Effector memory CD8-positive, alpha-beta T cell (primary cell): ENCODE measurements at places on chromosomes 1 and 21.

GRCh38 chr1:205870236-205870635 lies 20.3 kb upstream of the PM20D1 start:
- DNase-seq, result no peak

DNA sequence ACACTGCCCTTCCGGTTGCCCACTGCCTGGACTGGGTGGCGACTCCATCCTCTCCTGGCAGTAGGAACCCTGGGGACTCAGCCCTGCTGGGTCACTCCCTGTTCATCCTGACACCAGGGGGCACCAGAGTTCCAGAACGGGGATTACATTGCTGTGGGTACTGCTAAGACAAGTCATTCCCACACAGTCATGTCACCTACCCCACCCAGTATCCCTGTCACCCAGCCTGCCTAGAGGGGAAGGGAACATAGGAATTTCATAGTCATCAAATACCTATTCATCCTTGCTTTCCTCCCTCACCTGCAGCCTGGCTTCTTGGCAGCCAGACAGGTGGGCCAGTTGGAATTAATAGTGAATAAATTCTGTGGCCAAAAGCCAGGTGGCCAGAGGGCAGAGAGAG lies 9.8 kb upstream of the SFN start:
- DNase-seq, result peak; percentile 71

GRCh38 chr1:116095027-116095426 lies 16.2 kb upstream of the MAB21L3 start:
- DNase-seq, result no peak

GRCh38 chr1:78275906-78276685 lies 214.7 kb upstream of the PTGFR start:
- DNase-seq, result no peak

GRCh38 chr1:3904006-3904842 lies 4.2 kb upstream of the C1orf174 start:
- no peak for DNase-seq

DNA sequence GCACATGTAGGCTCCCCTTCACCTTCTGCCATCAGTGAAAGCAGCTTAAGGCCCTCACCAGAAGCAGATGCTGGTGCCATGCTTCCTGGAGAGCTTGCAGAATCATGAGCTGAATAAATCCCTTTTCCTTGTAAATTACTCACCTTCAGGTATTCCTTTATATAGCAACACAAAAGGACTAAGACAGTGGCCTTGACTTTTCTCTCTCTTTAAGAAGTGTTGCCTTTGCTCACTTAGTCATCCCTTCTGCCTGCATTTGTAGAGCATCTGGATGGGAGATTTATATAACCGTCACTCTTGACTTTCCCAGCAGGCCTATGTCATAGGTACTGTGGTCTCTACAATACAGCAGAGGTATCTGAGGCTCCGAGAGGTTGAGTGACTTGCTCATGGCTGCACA lies 3.7 kb downstream of the PCSK9 start:
- no peak for DNase-seq

- DNase-seq, result no peak
Measured at GRCh38 chr1:23799570-23800399, 769 bp downstream of the GALE start.

DNA sequence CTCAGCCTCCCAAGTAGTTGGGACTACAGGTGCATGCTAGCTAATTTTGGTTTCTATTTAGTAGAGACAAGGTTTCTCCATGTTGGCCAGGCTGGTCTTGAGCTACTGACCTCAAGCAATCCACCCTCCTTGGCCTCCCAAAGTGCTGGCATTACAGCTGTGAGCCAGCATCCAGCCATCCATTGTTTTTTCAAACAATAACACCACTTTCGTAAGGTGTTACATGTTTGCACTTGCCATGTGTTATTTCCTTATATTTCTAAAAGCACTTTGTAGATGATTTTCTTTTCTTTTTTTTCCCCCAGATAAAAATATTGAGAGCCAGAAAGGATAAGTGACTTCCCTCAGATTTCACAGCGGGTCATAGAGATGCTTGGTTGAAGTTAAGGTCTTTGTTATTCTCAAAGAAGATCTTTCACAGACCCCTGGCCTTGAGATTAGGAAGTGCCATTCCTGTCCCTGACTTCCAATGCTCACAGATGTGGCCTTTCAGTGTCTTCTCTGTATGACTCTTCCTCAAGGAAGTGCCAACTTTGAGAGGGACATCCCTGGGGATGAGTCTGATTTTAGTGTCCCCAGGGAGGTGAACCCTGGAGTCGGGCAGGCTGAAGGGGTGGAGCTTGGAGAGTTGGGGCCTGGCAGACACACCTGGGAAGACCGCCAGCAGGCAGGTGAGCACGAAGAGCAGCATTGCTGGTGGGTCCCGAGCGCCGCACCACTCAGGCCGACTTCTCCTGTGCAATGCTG lies 6.3 kb downstream of the PIGR start:
- DNase-seq, result no peak

DNA sequence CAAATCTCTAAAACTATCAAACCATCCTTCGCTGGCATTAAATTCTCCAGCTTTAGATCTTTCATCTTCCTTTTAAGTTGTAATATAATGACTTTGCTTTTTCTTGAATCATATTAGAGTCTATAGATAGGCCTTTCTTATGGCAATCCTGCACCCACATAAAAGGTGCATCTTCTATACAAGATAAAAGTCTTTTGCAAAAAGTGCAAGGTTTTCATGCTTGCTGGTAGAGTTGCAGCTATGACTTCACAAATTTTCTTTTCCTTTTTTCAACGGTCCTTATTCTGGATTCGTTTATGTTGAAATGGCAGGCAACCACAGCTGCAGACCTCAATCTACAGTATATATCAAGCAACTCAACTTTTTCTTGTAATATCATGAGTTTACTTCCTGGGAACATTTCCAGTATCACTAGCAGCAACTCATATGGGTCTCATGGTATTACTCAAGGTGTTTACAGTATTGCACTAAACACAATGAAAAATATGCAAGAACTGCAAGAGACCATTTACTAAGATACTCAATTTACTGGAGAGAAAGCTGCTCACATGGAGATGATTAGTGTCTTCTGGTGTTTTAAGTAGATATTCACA lies 22.1 kb downstream of the OMA1 start:
- DNase-seq, result no peak

GRCh38 chr1:27678747-27679146 lies 6.8 kb upstream of the IFI6 start:
- DNase-seq, result no peak

- peak; percentile 27 for DNase-seq
Measured at GRCh38 chr1:145690587-145691558, 16.3 kb downstream of the PDZK1 start.

DNA sequence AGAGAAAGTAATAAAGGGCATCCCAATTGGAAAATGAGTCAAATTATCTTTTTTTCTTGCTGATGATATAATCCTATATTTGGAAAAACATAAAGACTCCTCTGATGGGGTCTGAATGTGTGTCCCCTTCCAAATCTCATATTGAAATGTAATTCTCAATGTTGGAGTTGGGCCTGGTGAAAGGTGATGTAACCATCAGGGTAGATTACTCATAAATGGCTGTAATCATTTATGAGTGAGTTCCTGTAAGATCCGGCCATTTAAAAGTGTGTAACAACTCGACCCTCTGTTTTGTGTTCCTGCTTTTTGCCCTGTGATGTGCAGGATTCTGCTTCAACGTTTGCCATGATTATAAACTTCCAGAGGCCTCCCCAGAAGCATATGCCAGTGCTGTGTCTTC lies 44.3 kb upstream of the MAP1LC3C start:
- no peak for DNase-seq

GRCh38 chr1:71834601-71835441 lies 447.5 kb downstream of the NEGR1 start:
- DNase-seq, result no peak

GRCh38 chr1:34806396-34806795 lies 13.6 kb downstream of the GJA4 start:
- DNase-seq, result no peak

DNA sequence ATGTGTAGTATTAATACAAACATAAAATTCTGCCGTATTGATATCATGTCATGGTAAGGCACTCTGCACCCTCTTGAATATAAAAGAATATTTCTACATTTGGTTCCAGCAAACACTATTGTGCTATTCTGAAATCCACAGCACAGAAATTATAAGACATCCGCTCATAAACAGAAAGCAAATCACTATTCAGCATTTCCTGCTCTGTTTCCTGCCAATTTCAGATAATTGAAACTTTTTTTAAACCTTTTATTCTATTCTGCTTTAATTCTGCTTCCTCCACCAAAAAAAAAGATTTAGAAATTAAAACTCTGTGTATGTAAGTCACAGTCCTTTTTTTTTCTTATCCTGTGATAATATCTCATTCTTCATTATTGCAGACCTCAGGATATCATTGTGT lies 39.6 kb upstream of the PLEKHO1 start:
- DNase-seq, result no peak

- DNase-seq, result no peak
Measured at GRCh38 chr1:65177457-65177856, 29.5 kb downstream of the AK4 start.

DNA sequence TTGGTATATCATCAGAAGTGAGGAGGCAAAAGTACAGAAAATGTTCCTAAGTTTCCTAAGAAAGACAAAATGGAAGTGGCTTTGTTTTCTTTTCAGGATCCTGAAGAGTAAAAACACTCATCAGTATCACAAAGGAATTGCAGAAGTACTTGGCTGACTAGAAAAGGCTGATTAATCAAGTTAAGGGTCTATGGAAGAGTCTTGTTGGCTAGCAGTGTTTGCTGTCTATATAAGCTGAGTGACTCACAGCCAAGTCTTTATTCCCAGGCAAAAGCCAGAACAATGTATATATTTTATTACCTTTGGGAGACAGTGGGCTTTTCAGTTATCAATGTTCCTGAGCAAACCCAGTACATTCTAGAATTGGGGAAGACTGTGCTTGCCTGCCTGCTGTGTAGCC lies 777.0 kb downstream of the PLA2G4A start:
- no peak for DNase-seq

GRCh38 chr1:100145116-100145515 lies 12.2 kb downstream of the TRMT13 start:
- no peak for DNase-seq

- no peak for DNase-seq
Measured at GRCh38 chr1:110242062-110242461, 31.9 kb downstream of the KCNC4 start.

- no peak for DNase-seq
Measured at GRCh38 chr1:43890815-43891214, 42.8 kb upstream of the ARTN start.

DNA sequence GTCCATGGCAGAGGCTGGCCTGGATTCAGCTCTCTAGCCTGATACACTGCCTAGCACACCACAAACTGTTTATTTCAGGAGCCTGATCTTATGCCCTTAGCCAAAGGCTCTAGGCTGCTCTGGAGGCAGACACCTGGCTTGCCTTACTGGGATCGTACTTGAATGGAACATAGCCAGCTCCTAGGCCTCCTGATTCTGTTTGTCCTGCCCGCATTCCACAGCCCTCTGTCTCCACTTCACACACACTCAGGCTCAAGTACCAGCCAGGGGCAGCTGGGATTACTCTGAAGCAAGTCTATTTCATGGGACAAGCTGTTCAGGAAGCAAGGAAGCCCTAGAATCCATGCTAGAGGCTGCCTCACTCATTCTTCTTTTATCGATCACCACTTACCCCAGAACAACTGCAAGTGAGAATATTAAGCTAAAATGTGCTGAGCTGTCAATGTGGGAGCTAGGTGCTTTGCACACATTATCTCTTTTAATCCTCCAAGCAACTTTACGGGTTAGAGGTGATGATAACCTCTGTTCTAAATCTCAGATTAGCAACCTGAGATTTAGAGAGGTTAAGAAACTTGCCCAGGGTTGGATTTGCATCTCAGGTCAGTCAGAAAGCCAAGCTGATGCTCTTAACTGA lies 31.1 kb upstream of the CYP4B1 start:
- DNase-seq, result no peak

DNA sequence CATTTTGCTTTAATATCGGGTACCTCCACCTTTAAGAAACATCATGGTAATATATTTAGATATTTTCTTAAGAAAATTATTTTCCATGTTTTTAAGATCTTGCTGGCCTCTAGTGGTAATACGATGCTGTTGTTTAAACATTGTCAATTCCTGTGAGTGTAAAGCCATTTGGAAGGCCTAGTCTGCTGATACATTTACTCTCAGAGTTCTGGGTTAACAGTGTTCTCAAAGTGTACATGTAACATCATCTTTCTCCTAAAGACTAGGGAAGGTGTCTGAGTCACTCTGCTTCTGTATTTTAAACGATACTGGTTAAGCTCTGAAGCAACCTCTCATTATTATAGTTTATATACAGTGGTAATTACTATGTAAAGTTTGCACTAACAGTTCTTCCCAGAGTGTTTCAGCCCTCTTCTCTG lies 189.1 kb downstream of the RASAL2 start:
- DNase-seq, result no peak

GRCh38 chr1:86388777-86389176 lies 7.3 kb downstream of the ODF2L start:
- DNase-seq, result no peak

- DNase-seq, result no peak
Measured at GRCh38 chr1:160720356-160721085, 8.9 kb upstream of the CD48 start.

GRCh38 chr1:71350805-71351204 lies 270.0 kb upstream of the ZRANB2 start:
- DNase-seq, result no peak

GRCh38 chr1:117633936-117634335 lies 28.1 kb downstream of the TENT5C start:
- DNase-seq, result no peak

DNA sequence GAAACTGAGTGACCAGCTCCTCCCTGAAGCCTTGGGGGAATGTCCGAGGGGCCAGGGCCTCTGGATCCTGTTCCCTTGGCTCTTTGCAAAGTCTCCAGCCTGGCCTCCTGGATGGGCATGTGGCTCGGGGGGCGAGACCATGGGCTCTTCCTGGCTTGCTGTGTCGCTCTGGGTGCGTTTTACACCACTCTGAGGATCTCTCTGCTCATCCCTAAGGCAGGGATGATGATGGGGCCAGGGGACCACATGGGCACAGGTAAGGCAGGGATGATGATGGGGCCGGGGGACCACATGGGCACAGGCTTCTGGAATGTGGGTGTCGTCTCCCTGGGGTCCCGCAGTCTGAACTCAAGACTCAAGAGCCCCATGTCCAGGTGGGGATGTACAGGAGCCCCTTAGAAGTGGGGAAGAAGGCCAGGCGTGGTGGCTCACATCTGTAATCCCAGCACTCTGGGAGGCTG lies 17.7 kb downstream of the TP73 start:
- DNase-seq, result no peak

- no peak for DNase-seq
Measured at GRCh38 chr1:197911857-197912696, 5.1 kb upstream of the LHX9 start.

DNA sequence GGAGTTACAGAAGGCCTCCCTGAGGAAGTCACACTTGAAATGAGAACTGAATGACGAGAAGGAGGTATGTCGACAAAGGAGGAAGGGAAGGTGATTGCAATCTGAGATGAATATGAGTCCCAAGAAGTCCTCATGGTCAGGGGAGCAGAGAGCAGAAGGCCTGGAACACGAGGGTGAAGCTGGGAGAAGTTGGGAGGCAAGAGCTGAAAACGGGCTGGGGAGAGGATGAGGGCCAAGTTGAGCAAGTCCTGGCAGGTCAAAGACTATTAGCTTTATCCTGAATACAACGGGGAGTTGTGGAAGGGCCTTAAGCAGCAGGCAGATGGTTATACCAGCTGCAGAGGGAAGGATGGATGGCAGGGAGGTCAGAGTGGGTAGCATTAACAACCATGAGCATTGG lies 89.5 kb downstream of the KCNJ15 start:
- DNase-seq, result no peak
